ENCODE measurements at places on chromosomes 7 and 10.

- DNase-seq: no peak
Measured at GRCh38 chr10:61837755-61838171, 63.7 kb upstream of the ARID5B start.

GRCh38 chr10:20489961-20490360 is 407.1 kb downstream of the NEBL start:
- DNase-seq: no peak

DNA sequence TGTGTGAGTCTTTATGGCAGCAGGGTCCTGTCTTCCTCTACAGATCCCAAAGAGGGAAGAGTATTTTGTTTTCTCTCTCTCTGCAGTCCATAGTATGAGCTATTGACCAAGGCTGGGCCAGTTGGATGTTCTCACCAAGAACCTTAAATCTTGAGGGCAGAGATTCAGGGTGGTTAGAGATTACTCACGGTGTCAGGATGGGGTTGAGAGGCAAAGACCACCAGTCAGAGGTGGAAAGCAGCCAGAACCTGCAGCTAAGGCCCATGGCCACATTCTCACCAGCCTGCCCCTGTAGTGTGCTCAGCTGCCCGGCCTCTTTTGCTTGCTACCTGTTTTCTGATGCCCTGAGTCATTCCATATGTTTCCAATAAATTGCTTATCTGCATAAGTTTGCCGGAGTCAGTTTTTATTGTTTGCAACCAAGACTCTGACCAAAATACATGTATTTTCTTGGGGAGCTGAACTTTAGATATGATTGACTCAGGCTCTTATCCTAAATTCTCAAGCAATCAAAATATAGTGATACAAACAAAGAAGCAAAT is 67.0 kb downstream of the MAP3K8 start:
- DNase-seq: no peak

DNA sequence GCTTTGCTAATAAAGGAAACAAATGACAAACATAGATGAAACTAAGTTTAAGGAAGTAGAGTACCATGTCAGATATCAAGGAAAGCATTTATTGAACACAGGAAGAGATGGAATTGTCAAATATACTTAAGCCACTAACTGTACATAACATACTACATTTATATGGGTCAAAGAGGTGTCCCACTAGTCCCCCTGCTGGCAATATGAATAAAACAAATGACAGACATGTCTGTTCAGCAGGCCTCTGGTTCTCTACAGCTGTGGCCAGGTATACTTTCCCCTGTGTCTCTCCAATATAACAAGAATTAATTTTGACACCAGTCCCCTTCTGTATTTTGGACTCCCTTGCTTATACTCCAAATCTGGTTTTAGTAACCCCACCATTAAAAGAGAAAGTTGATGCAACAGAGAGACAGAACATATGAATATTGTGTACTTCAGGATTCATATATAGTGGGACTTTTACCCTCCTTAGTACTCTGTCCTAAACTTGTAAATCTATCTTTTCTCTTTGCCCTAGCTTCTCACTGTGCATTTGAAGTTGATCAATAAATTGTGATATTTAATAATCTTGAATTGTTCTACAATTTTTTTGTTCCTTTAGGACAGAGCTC is 42.9 kb downstream of the CD36 start:
- DNase-seq: no peak

- no peak for DNase-seq
Measured at GRCh38 chr7:40418983-40419382, 284.2 kb downstream of the SUGCT start.

DNA sequence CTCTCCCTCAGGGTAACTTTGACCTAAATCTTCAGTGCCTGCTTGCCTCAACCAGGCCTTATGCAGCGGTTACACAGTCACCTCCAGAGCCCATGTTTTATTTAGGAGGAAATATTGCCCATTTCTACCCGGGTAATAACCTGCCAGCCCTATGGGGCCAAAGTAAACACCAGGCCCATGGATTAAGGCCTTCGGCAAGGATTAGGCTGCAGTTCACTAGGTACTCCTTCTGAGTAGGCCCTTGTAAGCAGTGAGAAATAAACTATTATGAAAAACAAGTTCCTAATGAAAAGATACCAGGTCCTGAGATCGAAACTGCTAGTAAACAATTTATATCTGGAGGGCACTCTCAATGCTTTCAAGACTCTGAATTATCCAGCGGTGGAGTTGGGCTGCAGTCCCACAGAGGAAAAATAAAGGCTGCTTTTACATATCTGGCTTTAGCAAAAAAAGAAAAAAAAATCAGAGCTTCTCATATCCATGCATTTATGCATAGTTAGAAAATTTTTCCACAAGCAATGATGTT is 3.7 kb upstream of the HOXA10 start:
- DNase-seq: no peak

DNA sequence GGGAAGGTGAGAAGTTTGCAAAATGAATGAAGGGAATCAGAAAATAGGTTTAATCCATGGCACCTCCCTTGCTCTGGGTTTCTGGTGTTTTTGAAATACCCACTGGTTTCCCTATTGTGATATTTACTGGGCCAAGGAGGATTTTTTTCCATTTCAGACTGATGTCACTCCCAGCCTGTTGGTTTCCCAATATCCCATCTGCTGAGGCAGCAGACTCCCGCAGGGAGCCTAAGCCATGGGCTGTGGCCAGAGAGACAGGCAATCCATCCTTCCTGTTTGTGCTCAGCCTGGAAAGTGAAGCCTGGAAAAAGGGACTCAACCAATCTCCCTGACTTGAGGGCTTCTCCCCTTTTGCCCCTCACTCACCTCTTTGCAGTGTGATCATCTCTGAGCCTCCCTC is 22.8 kb downstream of the FAM107B start:
- DNase-seq: no peak

- DNase-seq: no peak
Measured at GRCh38 chr7:105003275-105003674, 10.7 kb upstream of the KMT2E start.

DNA sequence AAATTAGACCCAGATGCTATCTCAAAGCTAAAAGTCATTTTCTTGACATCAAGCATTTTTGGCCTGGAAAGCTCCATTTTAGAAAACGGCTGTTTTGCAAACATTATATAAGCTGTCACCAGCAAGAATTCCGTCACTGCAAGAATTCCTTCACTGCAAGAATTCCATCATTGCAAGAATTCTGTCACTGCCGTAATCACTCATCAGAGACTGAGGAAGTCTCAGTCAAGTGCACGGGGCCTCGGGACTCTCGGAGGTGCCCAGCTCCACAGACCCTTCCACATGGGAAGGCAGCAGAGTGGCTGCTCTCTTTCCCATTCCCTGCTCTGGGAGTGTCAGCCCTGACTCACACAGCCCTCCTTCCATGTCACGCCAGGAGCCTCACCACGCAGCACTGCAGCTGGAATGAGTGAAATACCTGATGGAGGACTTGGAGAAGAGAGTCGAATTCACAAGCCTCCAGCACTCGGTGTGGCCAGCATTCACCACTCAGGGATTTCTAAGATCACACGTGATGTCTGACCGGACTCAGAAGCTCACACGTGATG is 168.3 kb downstream of the PTPRN2 start:
- no peak for DNase-seq

DNA sequence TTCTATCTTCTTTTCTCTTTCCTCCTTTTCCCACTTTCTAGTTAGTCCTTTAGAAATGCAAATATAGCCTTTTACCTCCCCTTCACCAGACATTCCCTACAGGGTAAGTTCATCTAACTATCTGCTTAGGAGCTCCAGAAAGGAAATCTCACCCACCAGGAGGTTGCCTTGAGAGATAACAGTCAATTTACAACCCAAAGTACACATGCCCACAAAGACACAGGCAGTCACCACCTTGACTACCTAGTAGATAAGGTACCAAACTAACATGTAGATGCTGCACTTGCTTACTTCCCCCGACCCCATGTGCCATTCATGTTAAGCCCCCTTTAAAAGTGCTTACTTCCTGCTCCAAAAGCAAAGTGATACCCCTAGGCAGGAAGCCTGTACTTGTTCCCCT is 12.8 kb upstream of the CREB3L2 start:
- no peak for DNase-seq

- no peak for DNase-seq
Measured at GRCh38 chr7:44290252-44290620, 35.2 kb downstream of the CAMK2B start.

- DNase-seq: peak; percentile 62
Measured at GRCh38 chr7:157273208-157274093, 63.4 kb upstream of the DNAJB6 start.

All from AG04450 (cell line).